Glomerular endothelial cell (primary cell): ENCODE measurements at places on chromosomes 4 and X.

DNA sequence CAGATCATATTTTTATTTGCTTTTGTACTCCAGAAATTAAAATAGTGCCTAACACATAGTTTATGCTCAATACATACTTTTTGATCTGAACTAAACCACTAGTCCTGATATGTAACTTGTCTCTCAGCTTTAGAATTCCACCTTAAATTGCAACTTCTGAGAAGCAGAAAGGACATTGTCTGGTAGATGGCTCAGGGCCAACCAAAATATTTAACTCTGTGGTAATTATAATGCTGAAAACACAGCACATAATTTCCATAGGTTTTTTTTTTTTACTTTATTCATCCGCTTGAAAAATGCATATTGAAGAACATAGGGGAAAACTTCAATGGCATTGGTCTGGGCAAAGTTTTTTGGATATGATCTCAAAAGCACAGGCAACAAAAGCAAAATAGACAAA, 59.3 kb downstream of the AREG start:
- peak; percentile 82 for DNase-seq

DNA sequence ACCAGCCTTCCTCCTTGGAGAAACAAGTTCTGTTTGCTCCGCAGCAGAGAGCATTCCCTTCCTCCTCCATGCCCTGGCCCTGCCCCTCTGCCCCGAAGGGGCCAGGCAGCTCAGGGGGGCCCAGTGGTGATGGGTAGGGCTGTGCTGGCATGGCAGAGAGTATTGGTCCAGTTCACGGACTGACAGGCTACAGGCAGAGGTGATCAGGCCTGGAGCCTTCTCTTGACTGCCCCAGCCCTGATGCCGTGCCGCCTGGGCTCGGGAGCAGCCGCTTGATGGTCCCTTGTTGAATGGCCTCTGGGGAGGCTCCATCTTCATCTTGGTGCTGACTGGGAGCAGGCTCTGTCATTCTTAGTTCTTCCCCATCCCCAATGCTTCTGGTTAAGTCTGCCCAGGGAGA, 9.6 kb downstream of the NLGN3 start:
- no peak for DNase-seq

- DNase-seq = no peak
These were observed 19.7 kb downstream of the SPIN3 start for GRCh38 chrX:56975611-56976010.

DNA sequence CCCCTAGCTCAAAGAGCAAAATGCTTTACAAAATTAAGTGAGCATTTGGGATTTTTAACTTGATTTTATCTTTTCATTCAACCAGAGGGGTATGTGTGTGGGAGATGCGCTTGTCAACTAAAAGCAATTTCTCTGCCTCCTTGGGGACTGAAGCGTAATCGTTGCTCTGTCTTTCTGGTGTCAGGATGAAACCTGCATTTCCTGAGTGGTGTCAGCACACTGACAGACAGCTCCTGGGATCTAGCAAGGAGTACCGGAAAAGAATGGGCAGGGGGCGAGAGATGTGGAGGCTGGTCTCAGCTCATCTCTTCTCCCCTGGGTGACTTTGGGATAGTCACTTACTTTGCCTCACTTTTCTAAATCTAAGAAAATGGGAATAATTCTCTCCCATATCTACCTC, 5.1 kb upstream of the ARHGAP36 start:
- no peak for DNase-seq

- DNase-seq = no peak
These were observed 32.4 kb upstream of the REPS2 start for GRCh38 chrX:16914058-16914457.

DNA sequence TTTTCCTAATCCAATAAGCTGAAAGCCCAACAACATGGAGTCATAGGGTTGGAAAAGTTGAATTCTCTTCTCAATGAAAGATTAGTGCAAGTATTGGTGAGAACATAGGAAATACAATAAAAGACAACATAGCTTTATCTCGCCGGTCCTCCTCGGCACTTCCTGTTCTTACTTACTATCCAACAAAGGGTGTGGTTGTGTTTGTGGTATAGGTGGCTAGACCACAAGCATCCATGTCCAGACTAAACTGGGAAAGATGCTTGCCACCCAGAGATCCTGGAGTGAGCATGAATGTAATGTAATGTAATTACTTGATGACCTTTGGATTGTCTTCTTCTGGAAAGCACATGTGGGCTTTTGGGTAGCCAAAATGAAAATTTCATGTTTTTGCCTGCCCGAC, 223.8 kb downstream of the CPE start:
- no peak for DNase-seq

- no peak for DNase-seq
These were observed 188.4 kb downstream of the SLC7A11 start for GRCh38 chr4:138053641-138054301.

GRCh38 chr4:146275370-146275769, 61.0 kb downstream of the REELD1 start:
- DNase-seq = no peak

DNA sequence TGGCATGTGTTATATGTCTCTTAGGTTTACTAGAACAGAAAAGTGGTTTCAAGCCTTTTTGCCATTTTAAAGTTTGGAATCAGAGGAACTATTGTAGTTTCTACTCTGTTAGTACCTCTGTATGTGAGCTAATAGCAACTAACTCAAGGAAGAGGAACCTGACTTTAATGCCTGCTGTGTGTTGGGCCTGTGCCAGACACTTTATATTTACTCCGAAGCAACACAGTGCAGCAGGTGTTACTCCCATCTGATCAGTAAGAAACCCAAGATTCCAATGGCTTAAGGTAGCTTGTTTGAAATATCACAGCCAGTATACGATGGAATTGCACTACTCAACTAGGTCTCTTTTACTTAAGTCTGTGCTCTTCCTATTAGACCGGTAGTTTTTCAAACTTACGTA, 79.2 kb downstream of the USP9X start:
- DNase-seq = no peak

DNA sequence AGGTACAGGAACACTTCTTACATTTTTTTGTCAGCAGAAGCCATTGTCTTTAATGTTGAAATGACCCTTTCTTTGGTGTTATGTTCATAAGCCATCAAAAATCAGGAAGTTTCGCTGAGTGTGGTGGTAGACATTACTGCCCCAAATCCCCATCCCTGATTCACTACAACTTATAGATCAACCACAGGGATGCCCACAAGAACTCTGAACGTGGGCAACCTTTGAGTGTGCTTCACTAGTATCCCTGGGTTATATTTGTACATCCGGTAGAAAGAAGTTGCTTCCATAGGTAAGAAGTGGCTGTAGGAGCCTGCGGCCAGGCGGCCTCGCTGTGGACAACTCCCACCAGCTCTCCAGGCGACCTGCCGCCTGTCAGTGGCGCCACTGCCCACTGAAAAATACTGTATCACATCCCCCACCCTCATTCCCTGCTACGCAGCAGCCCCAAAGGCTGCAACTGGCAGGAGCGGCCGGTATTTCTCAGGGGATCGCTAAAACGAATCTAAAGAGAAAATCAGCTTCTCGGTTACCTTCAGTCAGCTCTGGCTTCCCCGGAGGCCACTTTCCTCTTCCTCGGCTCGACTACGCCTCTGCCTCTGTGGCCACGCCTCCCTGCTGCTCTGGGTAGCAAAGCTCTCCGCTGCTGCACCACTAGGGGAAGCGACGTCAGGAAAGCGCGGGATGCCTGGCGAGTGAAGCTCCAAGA, 13.9 kb upstream of the ETDC start:
- DNase-seq = no peak

GRCh38 chr4:134727696-134728095, 526.1 kb upstream of the PABPC4L start:
- no peak for DNase-seq

DNA sequence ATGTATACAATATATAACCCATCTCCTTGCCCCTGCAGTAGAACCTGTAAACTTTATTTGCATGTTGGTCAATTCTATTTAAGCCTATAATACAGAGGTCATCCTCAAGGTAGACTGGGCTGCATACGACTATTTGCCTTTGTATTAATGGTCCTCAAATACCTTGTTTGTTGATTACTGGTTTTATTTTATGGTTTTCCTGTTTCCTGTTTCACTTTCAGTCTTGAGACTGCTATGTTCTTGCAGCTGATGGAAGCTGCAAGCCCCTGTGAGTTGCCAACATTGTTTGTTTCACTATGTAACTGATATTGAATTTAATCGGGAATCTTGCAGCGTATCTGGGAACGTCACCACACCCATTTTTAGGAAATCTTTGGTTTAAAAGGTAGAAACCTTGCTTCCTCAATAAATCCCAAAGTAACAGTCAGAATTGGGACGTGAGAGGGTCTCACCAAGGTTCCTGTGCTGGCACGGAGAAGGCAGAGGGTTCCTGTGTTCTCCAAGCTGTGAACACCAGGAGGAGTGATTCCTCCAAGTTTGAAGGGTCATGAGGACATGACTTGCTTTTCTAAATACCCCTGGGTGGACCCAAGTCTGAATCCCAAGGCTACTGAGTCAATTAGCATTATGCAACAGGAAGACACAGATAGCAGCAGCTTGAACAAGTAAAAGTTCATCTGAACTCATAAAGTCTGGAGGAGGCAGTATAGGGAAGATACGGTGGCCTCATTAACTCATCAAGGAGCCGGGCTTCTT, 110.6 kb upstream of the PNPLA4 start:
- no peak for DNase-seq

GRCh38 chr4:5802565-5802964, 90.3 kb downstream of the CRMP1 start:
- DNase-seq = no peak

GRCh38 chrX:136059350-136059749, 74.1 kb downstream of the SLC9A6 start:
- no peak for DNase-seq

- no peak for DNase-seq
These were observed 37.0 kb downstream of the XK start for GRCh38 chrX:37722595-37722994.

DNA sequence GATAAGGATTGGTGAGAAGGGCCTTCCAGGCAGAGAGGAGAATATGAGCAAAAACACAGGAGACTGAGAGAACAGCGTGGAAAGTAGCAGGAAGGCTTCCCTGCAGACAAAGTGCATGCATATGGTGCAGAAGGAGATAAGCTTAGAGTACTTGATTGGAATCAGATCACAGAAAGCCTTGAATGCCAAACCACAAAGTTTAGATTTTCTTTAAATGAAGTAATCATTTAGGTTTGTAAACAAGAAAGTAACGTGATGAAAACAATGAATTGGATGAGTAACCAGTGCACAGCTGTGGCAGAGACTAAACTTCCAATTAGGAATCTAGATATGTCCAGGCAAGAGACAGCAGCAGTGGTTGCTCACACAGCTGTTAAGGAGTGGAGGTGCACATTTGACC, 83.8 kb upstream of the C1QTNF7 start:
- DNase-seq = no peak

DNA sequence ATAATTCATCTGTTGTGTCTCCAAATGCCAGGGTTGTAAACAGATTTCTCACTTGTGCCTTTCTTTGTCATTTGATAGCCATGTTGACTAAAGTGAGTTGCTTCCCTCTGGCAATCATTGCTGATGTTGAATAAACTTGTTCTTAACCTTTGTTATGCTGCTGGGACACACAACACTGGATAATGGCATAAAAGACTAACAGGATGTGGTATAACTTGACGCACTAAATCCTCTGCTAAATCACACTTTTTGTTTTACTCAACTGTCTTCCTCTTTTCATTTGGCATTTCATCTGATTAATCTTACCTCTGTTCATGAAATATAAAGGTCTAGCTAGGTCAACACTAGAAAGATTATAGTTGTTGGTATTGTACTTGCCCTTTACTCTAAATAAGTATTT, 17.6 kb upstream of the CXCL5 start:
- DNase-seq = no peak

GRCh38 chr4:112167794-112168193, 22.5 kb downstream of the FAM241A start:
- no peak for DNase-seq

DNA sequence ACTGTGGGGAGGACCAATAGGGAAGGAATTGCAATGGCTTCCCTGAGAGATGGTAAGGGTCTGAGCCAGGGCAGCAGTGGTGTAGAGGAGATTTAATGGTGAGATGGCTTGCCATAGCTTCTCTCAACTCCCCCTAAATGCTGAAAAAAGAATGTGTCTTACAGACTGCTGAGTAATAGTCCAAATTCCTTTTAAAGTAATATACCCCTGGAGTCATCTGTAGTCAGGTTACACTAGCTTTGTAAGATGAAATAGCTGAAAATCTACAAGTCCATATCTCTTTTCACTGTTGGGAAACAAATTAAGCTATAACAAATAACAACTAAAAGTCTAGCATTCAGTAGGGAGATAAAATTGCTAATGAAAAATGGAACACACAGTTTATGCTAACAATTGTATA, 33.5 kb downstream of the MAPK10 start:
- DNase-seq = no peak

GRCh38 chr4:99863-100262, 24.4 kb upstream of the ZNF718 start:
- DNase-seq = no peak

GRCh38 chrX:17944833-17945497, 83.9 kb upstream of the RAI2 start:
- no peak for DNase-seq

DNA sequence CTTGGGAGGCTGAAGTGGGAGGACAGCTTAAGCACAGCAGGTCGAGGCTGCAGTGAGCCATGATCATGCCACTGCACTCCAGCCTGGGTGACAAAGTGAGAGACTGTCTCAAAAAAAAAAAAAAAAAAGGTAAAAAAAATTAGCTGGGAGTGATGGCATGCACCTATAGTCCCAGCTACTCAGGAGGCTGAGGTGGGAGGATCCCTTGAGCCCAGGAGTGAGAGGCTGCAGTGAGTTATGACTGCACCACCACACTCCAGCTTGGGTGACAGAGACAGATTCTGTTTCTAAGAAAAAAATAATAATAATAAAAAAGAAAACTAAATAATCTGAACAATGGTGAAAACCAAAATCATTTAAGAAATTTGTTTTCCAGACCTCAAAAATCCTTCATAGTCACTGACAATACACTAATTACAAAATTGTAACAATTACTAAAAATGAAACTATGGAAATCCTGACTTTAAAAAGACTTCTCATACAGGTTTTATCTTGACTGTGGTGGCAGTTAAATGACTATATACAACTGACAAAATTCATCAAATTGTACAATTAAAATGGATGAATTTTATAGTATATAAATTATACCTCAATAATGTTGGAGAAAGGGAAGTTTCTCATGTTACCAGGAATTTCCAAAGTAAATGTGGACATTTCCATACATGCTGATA, 31.3 kb downstream of the PHF8 start:
- DNase-seq = no peak

DNA sequence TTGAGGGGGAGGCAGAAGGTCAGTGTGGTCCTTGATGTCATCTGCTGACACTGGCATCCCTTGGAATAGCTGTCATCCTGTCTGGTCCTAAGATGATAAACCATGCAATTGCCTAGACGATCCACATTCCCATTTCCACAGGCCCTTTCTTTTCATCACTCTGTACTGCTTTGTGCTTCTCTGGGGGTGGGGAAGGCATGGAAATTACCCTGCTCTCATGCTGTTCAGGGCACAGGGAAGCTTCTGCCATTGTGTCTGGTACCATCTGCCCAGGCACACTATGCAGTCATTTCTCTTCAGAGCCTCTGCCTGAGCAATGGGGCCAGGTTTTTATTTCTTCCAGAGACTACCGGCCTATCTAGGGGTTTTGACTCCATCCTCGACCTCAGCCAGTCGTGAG, 49.7 kb upstream of the ELOVL6 start:
- DNase-seq = no peak

- no peak for DNase-seq
These were observed 187.5 kb upstream of the SLITRK2 start for GRCh38 chrX:145630081-145630480.

GRCh38 chr4:26568446-26568994, 15.4 kb upstream of the TBC1D19 start:
- DNase-seq = peak; percentile 62
